Fibroblast of lung (primary cell): ENCODE measurements at places on chromosomes 6 and 20. TPM values are rescaled to one million over a fixed set of nuclear protein-coding genes. Genes with fewer than 3 reads are reported as not detected.

The ZBTB46 gene
- 2.8 and 4.5 TPM in 2 replicates for total RNA-seq

The FOXQ1 gene
- total RNA-seq: 2.0 and 2.1 TPM in 2 replicates

DNA sequence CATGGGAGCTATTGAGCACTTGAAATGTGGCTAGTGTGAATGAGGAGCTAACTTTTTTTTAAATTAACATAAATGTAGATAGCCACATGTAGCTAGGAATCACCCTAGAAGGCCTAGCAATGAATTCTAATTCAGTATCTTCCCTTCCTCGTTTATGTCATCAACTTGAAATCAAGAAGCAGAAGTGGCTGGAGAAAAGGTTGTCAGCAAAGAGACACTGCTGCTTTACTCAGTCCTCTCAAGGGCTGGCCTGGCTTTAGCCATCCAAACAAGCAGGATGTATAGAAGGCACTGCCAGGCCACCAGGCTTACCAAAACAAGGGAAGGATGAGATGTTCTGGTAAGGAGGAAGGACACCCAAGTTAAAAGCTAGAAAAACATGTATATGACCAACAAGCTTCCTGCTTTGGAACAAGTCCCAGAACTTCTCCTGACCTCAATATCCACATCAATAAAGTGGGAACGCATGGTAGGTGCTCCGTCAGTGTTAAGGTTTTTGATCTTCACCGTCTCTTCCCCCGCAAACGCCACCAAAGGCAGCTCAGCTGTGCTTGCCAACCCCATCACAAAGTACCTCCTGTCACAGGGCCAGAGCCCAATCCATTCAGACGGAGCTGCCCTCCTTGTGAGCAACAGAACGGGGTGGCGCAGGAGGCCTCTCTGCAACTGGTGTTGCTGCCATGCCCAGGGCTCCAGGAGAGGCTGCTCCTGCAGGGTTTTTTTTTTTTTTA is 235.8 kb upstream of the RIN2 start:
- no peak overlapping the region for H3K4me3 ChIP-seq
- no peak for DNase-seq
- no peaks in the 10 kb centered on the region for H3K4me1 ChIP-seq

DNA sequence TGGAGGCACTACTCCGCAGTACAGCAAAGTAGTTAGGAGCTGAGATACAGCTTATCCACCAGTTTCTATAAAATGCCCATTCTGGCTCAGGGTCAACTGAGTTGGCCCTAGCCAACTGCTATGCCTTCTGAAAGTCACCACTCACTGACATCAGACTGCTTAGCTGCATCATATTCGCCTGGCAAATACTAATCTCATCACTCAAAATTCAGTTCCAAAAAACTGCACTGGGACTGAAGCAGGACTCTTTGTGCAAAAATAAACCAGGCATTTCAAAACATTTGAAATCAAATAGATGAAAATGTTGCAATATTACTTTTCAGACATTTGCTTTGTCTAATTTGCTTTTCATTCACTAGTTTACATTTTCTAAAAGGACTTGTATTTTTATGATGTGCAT is 230.0 kb downstream of the ALDH8A1 start:
- H3K4me3 ChIP-seq: no peak overlapping the region
- H3K27me3 ChIP-seq: no peaks in the 10 kb centered on the region
- no peak overlapping the region for H3K27ac ChIP-seq
- no peak for DNase-seq
- no peaks in the 10 kb centered on the region for H3K36me3 ChIP-seq

GRCh38 chr6:14804001-14804784 is 441.7 kb upstream of the JARID2 start:
- no peak overlapping the region for H3K4me3 ChIP-seq
- no peaks in the 10 kb centered on the region for H3K27me3 ChIP-seq
- no peak overlapping the region for H3K27ac ChIP-seq
- DNase-seq: peak; percentile 19

DNA sequence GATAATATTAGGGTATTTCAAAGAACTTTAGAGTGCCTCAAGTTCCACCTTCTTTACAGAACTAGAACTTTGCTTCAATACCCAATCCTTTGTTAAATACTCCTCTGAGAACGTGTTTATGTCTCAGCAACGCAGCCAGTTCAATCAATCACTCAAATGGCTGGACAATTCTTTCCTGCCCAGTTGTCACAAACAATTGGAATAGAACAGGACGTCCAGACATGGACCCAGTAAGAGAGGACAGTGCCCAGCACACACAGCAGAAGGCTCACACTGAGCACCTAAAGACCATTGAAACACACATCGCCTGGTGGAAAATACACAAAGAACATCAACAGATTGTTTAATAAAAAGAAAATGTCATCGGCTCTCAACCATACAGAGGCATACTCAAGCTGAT is 140.6 kb downstream of the TTLL2 start:
- no peak for DNase-seq
- H3K4me3 ChIP-seq: no peak overlapping the region
- no peak overlapping the region for H3K27ac ChIP-seq
- no peaks in the 10 kb centered on the region for H3K27me3 ChIP-seq

DNA sequence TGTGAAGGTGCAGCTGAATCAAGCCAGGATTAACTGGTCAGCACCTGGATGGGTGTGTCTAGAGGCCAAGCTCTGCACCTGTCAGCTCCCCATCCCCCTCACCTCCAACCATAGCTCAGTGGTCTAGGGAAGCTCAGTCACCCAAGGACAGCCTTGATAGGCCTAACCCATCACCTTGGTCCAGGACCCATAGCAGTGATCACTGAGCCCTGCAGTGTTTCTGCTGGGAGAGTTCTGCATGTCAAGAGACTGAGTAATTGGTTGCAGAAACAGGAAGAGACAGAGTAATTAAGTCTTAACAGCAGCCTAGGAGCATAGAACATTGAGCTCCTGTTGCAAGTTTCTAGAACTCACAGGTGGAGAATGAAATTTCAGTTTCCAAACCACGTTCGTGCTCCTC is 18.7 kb upstream of the RALGAPB start:
- no peak overlapping the region for H3K27ac ChIP-seq
- no peaks in the 10 kb centered on the region for H3K27me3 ChIP-seq
- H3K36me3 ChIP-seq: peaks cover 4% of the 10 kb centered on the region
- no peak for DNase-seq

DNA sequence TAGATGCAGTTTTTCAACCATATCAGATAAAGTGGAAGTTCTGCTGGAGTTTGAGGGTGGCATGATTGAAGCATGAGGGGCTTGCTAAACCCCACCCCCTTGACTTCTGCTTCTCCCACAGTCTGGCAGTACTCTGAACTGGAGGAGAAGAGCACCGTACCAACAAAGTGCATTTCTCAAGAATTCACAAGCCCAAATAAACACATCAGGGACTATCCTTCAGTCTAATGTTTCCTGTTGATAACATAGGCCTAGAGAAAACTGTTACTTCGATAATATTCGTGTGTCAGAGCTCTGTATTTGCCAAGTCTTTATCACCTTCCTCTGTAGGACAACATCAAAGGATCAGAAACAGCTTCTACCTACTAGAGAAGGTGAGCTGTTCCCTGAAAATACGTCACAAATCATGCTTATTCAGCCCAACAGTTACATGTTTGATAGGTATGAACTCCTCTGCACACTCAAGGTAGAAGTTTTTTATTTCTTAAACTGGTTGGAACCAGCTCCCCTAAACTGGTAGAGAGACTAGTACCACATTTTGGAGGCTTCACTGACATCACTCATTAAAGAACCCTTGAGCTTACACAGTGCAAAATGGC is 153.2 kb upstream of the PRND start:
- no peak for DNase-seq
- no peak overlapping the region for H3K4me3 ChIP-seq
- H3K36me3 ChIP-seq: no peaks in the 10 kb centered on the region
- H3K27ac ChIP-seq: no peak overlapping the region
- H3K27me3 ChIP-seq: no peaks in the 10 kb centered on the region

DNA sequence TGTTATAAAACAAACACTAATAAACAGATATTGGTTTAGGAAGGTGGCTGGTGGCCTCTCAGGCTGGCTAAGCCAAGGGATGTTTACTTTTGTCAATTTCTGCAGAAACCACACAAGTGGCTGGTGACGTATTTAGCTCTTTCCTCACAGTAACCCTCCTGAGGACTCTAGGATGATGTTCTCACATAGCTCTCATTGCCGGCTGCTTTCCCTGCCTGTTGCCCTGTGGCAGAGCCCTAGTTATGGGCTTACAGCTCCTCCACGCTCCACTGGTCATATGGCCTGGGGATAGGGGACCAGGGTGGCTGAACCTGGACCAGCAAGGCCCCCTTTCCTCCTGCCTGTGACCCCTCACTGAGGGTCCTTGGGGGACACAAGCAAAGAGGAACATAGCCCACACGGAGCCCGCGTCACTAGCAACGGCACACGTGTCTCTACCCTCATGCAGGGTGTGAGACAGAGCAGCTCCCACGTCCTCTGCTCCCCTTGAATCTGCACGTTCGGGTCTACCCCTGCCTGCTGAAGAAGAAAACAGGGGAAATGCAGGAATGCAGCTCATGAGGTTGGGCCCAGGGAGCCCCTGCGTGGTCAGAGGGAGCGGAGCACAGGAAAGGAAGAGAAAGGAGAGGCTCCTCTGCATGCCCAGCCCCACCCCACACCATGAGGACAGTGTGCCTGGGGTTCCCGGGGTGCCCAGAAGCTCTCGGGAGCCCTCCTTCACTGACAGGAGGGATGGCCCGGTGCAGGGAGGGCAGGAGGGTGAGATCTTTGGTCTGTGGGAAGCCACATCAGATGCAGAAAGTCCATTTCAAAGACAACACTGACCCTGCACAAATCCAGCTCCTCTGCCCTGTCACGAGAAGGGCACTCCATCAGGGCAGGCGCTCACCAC is 13.9 kb downstream of the RAMACL start:
- DNase-seq: peak; percentile 79
- H3K27ac ChIP-seq: peak overlapping the region; percentile 89
- no peaks in the 10 kb centered on the region for H3K27me3 ChIP-seq
- H3K4me3 ChIP-seq: peak overlapping the region; percentile 8
- H3K36me3 ChIP-seq: no peaks in the 10 kb centered on the region
- H3K4me1 ChIP-seq: peaks cover 19% of the 10 kb centered on the region

The KCNK17 gene
- not detected in 2 replicates for total RNA-seq

- H3K27me3 ChIP-seq: no peaks in the 10 kb centered on the region
- peak overlapping the region; percentile 63 for H3K4me3 ChIP-seq
- no peak overlapping the region for H3K27ac ChIP-seq
- DNase-seq: no peak
- H3K4me1 ChIP-seq: peaks cover 5% of the 10 kb centered on the region
- H3K36me3 ChIP-seq: peaks cover 2% of the 10 kb centered on the region
These were observed 103.1 kb downstream of the DST start for GRCh38 chr6:56539527-56540105.

- H3K27me3 ChIP-seq: no peaks in the 10 kb centered on the region
- H3K4me1 ChIP-seq: no peaks in the 10 kb centered on the region
- H3K36me3 ChIP-seq: no peaks in the 10 kb centered on the region
- no peak overlapping the region for H3K27ac ChIP-seq
These were observed 261.7 kb upstream of the NOX3 start for GRCh38 chr6:155717374-155717773.
